ENCODE measurements at places on chromosomes 6 and 20.

DNA sequence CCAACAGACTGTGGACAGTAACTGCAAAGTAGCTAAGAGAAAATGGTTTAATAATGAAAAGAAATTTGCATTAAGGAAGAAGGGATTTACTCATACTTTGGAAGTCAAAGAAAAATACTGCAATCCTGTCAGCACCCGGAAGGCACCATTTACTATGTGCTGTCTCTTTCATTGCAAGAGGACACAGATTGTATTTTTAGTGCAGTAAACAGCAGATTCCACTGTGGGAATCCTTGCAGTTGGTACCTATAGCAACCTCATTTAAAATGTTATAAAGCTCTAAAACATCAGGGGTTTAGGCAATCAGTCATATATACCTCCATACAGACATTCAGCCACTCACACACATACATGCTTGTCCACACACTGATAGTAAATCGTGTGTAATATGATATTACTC is 346.8 kb downstream of the PKHD1 start:
- no peak for DNase-seq

GRCh38 chr6:108752733-108753590 is 95.3 kb upstream of the ARMC2 start:
- no peak for DNase-seq

DNA sequence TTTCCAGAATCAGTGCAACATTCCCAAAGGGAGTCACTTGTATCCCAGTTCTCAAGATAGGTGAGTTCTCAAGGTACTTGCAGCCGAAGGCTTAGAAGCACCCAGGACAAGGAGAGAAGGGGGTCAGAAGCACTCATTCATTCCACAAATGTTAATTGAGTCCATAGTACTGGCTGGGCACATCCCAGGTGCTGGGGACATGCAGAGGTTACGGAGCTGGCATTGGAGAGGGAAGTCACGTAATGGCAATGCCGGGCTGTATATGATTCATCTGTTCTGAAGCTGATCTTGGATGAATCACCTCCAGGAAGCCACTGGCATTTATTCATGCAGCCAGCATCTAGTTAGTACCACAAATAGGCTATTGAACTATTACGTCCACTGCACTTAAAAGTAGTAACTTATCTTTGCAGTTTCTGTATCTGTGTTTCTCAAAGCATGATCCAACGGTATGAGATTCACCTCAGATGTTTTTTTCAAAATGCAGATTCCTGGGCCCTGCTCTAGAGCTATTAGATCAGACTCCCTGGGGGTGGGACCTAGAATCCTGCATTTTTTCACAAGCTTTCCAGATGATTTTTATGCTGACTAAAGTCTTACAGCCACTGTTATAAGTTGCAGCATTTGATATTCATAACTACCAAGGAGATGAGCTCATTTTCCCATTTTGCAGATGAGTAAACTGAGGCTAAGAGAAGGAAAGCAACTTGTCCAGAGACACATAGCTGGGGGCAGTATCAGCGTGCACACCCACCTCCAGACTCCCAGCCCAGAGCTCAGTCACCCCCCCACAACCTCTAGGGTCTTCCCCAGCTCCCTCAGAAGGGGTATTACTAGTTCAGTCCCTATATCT is 44.1 kb upstream of the ID1 start:
- DNase-seq = no peak

DNA sequence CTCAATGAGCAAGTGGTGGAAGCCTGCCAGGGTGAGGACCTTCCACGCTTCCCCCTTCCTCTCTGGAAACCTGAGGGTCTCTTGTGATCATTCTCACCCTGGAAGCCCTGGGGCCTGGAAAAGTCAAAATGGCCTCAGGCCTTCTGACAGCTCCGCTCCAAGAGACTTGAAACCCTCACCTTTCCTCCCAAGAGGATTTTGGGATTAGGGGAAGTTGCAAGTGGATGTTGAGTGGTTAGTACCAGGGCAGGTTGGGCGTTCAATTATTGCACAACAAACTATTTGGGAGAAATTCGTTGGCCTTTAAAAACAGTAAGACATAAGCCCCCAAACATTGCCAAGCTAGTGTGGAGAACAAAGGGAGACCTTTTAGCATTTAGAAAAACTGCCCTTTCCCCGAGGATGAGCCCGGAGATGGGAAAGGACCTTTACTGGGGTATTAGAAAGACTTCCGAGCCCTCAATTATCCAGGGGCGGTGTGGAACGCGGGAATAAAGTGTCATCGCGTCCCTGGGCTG is 4.7 kb downstream of the NKX2-2 start:
- no peak for DNase-seq

GRCh38 chr6:78580923-78581322 is 286.4 kb upstream of the IRAK1BP1 start:
- DNase-seq = no peak

- DNase-seq = no peak
Observed at GRCh38 chr6:130029163-130029562, 10.8 kb downstream of the L3MBTL3 start.

GRCh38 chr6:155495011-155495768 is 39.6 kb upstream of the NOX3 start:
- peak; percentile 31 for DNase-seq

- no peak for DNase-seq
Observed at GRCh38 chr6:123770247-123770949, 33.3 kb upstream of the NKAIN2 start.

- no peak for DNase-seq
Observed at GRCh38 chr6:12467706-12468670, 177.8 kb downstream of the EDN1 start.

DNA sequence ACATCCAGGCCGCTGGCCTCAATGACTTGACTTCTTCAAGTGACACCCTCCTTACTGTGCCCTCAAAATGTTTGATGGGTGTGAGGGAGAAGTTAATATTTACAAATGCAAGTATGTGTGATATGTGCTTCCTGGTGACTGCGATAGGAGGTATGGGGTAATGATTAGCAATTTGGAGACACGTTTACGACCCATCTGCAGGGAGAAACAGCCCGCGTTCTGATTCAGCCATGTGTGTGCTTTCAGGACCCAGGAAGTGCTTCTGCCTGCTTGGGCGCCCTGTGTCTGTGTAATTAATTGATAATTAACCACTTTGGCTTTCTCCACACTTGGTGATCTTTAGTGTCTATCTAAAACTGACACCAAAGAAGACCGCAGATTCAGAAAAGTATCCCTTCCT is 25.0 kb downstream of the SIRPA start:
- no peak for DNase-seq

- DNase-seq = no peak
Observed at GRCh38 chr6:119479860-119480655, 130.5 kb upstream of the MAN1A1 start.

- DNase-seq = no peak
Observed at GRCh38 chr6:152954443-152954842, 28.4 kb downstream of the FBXO5 start.

- DNase-seq = no peak
Observed at GRCh38 chr6:117534974-117535373, 52.5 kb downstream of the DCBLD1 start.

- peak; percentile 59 for DNase-seq
Observed at GRCh38 chr6:33144373-33144772, 47.9 kb downstream of the COL11A2 start.

GRCh38 chr6:14348389-14348788 is 230.8 kb downstream of the CD83 start:
- peak; percentile 52 for DNase-seq

DNA sequence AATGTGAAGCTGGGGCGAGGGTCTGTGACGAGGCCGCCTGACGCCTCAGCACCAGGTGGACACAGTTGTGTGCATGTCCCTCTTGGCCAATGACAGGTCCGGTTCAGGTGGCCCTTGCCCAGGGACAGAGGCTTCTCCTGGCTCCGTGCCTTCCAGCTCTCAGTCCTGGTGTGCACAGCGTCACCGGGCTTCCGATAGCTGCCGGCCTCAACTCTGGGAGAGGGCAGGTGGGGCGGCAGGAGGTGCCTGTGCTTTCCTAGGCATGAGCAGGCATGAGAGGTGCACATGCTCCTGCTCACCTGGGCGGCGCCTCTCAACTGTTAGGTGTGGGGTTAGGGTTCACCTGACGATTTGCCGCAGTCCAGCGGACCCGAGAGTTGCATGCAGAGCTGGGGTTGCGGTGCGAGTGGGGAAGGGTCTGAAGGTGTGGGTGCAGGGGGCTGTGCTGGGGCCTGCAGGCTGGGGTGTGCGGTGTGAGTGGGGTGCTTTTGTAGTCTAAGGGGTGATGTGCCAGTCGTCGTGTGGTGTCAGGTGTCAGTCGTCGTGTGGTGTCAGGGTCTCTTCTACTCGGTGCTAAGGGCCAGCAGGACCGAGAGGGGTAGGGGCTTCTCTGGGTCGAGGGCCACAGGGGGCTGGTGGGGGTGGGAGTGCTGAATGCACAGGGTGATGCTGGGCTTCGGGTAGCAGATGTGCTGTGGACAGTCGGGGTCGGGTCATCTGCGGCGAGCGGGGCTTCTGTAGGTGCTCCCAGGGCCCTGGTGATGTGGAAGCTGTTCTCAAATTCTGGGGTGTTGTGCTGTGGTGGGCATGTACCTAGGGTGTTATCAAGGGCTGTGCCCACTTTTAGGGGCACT is 3.8 kb upstream of the SOX18 start:
- no peak for DNase-seq

GRCh38 chr20:10671919-10672623 is 1.7 kb downstream of the JAG1 start:
- peak; percentile 89 for DNase-seq

GRCh38 chr6:127069659-127070279 is 48.7 kb upstream of the RSPO3 start:
- peak; percentile 36 for DNase-seq

GRCh38 chr6:113457198-113457597 is 399.9 kb upstream of the MARCKS start:
- no peak for DNase-seq

GRCh38 chr6:110185879-110186278 is 5.7 kb downstream of the CDC40 start:
- no peak for DNase-seq

GRCh38 chr6:40407239-40407638 is 179.9 kb downstream of the LRFN2 start:
- no peak for DNase-seq

DNA sequence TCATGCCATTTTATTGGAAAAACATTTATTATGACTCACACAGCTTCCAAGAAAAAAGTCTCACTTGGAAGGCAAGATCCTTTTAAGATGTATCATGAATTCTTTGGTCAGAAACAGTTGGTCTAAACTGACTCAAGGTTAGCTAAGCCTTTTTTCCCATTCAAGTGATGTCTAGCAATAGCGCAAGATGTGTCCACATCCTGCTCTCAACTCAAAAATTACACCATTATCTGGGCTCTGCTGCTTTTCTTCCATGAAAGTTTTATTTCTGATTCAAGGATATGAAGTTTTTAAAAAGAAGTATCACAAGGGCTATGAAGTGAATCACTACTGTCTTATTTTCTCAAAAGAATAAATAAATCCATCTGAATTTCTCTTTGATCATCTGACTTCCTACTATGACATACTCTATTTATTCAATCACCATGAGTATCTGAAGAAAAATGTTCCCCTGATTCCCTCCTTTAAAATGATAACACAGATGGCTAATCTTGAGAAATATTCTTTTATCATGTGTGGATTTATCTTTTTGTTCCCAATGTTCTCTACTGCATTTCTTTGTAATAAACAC is 139.2 kb downstream of the AHI1 start:
- DNase-seq = no peak

- no peak for DNase-seq
Observed at GRCh38 chr6:82720992-82721391, 344.6 kb downstream of the UBE3D start.

DNA sequence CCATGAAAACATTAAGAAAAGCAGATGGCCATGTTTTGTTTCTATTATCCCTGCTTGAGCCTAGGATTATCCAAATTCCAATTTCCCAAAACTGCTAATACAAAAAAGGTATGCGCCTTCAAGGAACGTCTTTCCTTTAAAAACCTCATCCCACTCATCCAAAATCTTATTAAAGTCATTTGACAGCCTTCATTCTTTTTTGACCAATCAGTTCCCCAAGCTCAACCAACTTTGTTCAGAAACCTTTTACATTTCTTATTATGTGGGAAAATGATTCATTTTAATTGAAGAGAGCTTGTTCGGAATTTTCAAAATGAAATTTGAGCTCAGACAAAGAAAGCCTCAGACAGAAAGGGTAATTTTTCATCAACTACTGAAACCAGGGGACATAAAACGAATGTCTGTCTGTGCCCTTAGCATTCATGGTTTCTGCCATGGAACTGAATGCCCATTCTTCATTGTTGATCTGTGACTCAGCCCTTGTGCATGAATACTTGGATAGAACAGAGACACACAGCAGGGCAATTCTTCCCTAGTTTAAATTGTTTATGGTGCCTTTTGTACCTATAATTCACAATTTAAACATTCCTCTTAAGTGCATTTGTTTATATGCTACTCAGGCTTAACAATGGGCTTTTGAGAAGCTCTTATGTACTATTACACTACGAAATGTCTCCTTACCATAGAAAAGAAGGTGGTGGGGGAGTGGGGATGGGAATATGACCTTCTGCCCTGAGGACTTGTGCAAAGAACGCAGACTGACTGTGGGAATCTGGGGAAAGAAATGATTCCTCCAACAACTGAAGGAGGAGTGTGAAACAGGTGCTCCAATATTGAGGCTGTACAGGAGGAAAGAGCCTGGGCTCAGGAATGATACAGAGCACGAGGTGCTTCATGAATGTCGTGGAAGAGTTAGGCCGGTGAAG is 49.8 kb upstream of the ERVFRD-1 start:
- no peak for DNase-seq

DNA sequence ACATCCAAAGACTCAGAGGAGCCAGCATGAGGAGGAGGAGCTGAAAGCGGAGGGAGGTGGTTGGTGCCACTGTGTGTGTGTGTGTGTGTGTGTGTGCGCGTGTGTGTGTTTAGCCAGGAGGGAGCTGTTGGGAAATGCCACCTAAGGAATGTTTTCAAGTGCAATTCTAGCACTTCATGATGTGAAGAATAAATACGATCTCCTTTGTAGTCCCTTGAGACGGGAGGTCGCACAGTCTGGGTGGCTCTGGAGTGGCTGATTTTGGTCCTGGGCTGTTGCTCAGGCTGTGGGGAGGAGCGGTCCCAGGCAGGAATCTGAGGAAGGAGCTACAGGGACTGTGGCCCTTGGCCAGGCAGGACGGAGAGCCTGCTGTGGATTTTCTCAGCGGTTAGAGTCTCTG is 93.7 kb downstream of the PPP1R14C start:
- DNase-seq = no peak

DNA sequence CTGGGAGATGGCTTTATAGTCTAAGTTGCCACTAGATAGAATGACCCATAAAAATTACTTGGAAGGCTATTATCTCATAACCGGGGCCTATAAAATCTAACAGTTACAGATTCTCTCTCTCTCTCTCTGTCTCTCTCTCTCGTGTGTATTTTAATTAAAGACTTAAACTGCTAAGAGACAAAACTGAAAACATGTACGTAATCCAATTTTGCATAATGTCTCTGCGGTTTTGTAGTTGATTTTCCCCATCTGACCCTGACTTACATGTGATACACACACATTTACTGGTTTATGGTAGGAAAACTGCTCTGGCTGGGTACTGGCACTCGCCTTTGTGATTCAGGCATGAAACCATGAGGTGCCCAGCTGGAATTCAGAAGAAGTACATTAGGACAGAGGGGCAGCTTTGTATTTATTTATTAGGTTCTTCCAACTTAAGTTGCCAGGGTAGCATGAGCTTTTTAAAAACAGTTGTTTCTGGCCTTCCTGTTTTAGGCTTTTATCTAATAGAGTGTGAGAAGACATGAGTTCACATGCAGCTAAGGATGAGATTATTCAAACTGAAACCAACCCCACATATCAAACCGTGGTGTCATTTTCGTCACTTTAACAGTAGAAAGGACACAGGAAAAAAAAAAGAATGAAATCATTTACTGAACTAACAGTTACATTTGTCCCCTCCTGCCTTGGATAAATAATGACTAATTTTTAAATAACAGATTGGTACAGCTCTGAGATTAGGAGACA is 182.5 kb downstream of the GMPR start:
- peak; percentile 22 for DNase-seq
